ENCODE measurements at places on chromosomes 6 and 20.

GRCh38 chr20:34710861-34711574 lies 6.9 kb downstream of the TP53INP2 start:
- H3K4me3 ChIP-seq = no peak overlapping the region
- H3K27ac ChIP-seq = no peak overlapping the region
- no peaks in the 10 kb centered on the region for H3K27me3 ChIP-seq

DNA sequence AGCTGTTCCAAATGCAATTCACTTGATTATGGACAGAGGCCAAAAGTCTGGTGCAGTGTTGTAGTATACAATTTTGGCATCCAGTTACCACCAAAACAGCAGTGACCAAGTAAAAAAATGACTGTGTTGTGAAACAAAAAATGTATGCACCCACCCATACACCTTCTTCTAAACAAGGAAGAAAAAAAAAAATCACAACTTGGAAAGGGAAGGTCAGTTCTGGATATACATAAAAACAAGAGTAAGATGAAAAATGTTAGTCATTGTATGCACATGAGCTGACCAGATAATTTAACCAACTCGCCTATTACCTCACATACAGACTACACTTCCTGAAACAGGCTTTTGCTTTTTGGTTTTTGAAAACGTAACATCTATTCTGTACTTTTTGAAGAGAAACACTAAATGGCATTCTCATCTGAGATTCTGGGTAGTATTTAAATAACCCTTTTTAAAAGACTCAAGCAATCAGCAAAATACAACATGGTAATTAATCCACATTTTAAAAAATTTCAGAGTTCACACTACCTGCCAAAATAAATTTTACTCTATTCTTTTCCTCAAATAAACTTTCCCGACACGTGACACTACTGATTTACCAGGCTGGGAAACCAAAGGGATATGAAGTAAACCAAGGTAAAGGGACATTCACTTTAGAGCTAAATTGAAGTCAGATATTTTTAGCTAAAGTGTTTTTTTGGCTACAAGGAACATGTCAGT lies 141.6 kb upstream of the SHLD1 start:
- peak overlapping the region; percentile 64 for H3K27ac ChIP-seq
- H3K4me3 ChIP-seq = peak overlapping the region; percentile 97
- H3K4me1 ChIP-seq = peaks cover 29% of the 10 kb centered on the region
- no peaks in the 10 kb centered on the region for H3K36me3 ChIP-seq
- no peaks in the 10 kb centered on the region for H3K27me3 ChIP-seq

DNA sequence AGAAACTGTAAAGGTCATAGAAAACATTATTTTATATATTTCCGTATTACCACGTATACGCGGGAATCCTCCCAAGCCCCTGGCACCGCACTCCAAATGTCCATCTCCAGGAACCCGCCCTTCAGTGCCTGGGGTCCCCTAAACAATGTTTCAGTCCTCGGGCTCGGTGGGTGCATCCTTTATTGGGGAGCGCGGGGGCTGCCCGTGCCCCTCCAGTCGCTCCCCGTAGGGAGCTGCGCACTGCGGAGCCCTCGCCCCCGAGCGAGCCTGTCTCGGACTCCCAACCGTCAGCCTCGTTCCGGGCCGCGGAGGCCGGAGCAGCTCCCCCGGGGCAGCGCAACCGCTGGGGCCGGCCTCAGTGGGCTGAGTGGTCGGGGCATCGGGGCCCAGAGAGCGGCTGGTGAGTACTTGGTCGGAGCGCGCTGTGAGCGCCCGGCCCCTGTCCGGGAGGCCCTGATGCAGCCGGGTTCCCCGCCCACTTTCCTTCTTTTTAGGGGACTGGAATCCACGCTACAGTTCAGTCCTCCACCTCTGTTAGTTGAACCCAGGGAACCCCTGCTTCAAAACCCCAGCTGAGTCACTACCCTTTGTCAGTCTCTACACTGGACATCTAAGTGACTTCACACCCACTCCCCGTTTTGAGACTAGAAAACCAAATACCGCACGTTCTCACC lies at the start of gene DNAH8:
Gene DNAH8 (plus strand): TSS at position 296 of the 674 bp plus-strand sequence. CDS start 7,499 bp downstream, outside the sequence.
- no peaks in the 10 kb centered on the region for H3K4me1 ChIP-seq
- DNase-seq = no peak
- H3K4me3 ChIP-seq = no peak within 1 kb of the TSS
- no peaks in the 10 kb centered on the region for H3K36me3 ChIP-seq
- no peaks in the 10 kb centered on the region for H3K27me3 ChIP-seq

DNA sequence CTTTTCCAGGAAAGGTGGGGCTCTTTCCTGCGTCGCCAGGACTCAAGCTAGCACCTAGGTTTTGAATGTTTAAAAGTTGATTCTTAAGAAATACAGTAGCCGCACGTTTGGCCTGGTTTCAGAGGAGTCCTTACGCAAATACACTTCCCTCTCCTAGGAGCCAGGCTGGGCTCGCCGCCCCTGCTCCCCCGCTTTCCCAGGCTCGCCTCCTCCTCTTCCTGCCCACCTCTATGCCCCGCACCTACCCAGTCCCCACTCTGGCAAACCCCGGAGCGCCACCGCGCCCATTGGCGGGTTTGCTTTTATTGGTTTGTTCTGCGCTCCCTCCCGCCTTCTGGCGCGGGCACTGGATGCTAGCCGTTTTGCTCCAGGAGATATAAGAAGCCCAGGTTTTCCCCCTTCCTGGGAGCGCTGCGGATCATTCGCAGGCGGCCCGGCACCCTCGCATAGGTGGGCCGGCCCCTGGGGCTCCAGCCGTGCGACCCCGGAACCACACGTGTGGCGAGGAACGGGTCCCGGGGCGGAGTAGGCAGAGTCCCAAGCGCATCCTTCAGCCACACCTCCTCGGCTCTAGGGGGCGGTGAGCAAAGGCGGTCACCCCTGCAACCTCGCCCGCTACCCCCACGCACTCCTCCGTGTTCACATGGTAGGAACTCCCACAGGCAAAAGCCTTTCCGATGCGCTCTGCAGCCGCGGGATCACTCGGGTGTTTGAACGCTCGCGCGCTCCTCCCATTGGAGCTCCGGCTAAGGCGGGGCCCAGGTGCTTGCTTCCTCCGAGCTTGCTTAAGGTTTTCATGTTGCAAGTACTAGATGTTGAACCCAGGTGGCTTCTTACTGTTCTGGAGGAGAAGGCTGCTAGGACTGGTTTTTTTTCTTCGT lies 119.0 kb downstream of the RTN4IP1 start:
- no peaks in the 10 kb centered on the region for H3K27me3 ChIP-seq
- H3K36me3 ChIP-seq = no peaks in the 10 kb centered on the region
- no peak overlapping the region for H3K27ac ChIP-seq
- H3K4me3 ChIP-seq = peak overlapping the region; percentile 76
- peak; percentile 61 for DNase-seq
- peaks cover 40% of the 10 kb centered on the region for H3K4me1 ChIP-seq

DNA sequence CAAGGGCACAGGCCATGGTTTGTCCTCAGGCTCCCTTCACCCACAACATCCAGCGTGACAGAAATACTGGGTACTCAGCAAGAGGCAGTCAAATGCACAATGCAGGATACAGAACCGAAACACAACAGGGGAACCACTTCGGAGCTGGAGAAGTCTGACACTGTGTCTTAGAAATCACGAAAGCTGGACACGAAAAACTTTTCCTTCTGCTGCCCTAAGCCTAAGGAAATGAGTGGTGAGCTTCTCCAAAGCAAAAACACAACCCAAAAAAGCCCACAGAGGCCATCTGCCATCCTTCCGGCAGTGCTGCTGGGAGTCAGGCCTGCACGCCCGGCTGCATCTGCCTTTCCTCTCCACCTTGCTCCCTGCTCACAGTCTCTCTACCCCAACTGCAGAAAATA lies 106.3 kb downstream of the SLC23A2 start:
- H3K36me3 ChIP-seq = no peaks in the 10 kb centered on the region
- no peak overlapping the region for H3K27ac ChIP-seq
- H3K4me1 ChIP-seq = peaks cover 36% of the 10 kb centered on the region
- H3K4me3 ChIP-seq = no peak overlapping the region
- DNase-seq = no peak

- no peaks in the 10 kb centered on the region for H3K27me3 ChIP-seq
- H3K4me3 ChIP-seq = no peak overlapping the region
- H3K4me1 ChIP-seq = no peaks in the 10 kb centered on the region
- no peaks in the 10 kb centered on the region for H3K36me3 ChIP-seq
Measured at GRCh38 chr6:93468291-93468690, 48.9 kb upstream of the EPHA7 start.

- 0 out of 2 replicates have a peak, but pooled peaks cover 6% of the 10 kb centered on the region for H3K27me3 ChIP-seq
- H3K36me3 ChIP-seq = no peaks in the 10 kb centered on the region
- no peaks in the 10 kb centered on the region for H3K4me1 ChIP-seq
- no peak overlapping the region for H3K4me3 ChIP-seq
Measured at GRCh38 chr20:10125757-10126156, 91.0 kb downstream of the ANKEF1 start.

DNA sequence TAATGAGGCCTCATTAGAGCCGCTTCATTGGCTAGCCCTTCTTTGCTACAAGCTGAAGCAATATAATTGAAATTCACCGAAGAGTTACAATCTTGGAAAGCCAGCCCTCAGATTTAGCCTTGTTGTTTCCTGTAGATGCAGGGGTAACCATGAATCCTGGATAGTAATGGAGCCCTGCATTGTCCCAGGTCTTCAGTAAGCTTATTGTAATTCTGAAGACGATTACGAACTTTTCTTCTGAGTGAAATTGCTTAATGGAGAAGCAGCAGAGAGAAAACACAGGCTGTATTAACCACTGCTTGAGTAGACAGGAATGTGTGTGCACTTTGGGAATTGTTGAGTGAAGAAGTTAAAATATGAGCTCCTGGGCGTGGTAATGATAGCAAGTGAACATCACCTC lies 26.3 kb upstream of the NAA20 start:
- peak overlapping the region; percentile 100 for H3K27ac ChIP-seq
- no peak overlapping the region for H3K4me3 ChIP-seq
- H3K4me1 ChIP-seq = peaks cover 54% of the 10 kb centered on the region

DNA sequence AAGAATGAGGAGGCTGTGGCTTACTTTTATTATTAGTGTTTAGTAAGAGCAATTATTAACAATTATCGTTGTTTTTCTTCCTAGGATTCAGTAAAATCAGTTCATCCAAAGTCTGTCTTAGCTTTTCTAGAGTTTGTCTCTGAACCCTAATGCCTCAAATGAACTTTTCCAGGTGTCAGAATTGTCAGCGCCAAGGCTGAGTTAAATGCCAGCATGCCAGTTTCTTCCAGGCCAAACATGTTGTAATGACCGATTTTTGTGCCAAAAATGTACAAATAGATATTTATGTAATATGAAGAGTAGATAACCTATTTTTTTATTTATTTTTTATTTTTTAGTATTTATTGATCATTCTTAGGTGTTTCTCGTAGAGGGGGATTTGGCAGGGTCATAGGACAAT lies 66.8 kb upstream of the SCGN start:
- no peaks in the 10 kb centered on the region for H3K4me1 ChIP-seq
- no peak overlapping the region for H3K27ac ChIP-seq
- H3K4me3 ChIP-seq = no peak overlapping the region
- H3K27me3 ChIP-seq = no peaks in the 10 kb centered on the region
- H3K36me3 ChIP-seq = peaks cover 3% of the 10 kb centered on the region

GRCh38 chr20:49545572-49545971 lies 22.4 kb downstream of the PTGIS start:
- peaks cover 4% of the 10 kb centered on the region for H3K36me3 ChIP-seq
- H3K27ac ChIP-seq = no peak overlapping the region

GRCh38 chr6:122713138-122713537 lies 66.4 kb upstream of the FABP7 start:
- no peak overlapping the region for H3K4me3 ChIP-seq
- no peak for DNase-seq
- H3K27ac ChIP-seq = 0 out of 2 replicates have a peak overlapping the region, but pooled peaks have one; percentile 33
- no peaks in the 10 kb centered on the region for H3K36me3 ChIP-seq

DNA sequence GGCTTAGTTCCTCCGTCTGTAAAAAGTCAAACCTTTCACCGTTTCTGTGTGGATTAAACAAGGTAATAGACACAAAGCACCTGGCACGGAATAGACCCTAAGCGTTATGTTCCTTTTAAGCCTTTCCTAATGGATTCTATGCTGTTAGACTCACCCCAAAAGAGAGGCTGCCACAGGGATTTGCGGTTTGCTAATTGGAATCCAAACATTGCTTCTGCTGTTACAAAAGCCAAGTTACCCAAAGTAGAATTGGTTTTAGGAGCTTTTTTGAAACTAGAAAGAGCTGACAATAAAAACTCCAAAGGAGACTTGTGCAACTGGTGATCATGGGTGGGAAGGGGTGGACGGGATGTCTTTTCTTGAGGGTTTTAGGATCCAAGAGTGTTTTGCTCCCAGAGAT lies 178.0 kb downstream of the BMP7 start:
- H3K4me3 ChIP-seq = no peak overlapping the region
- H3K27me3 ChIP-seq = peaks cover 17% of the 10 kb centered on the region
- no peaks in the 10 kb centered on the region for H3K4me1 ChIP-seq
- no peak for DNase-seq
- no peak overlapping the region for H3K27ac ChIP-seq
- H3K36me3 ChIP-seq = no peaks in the 10 kb centered on the region

DNA sequence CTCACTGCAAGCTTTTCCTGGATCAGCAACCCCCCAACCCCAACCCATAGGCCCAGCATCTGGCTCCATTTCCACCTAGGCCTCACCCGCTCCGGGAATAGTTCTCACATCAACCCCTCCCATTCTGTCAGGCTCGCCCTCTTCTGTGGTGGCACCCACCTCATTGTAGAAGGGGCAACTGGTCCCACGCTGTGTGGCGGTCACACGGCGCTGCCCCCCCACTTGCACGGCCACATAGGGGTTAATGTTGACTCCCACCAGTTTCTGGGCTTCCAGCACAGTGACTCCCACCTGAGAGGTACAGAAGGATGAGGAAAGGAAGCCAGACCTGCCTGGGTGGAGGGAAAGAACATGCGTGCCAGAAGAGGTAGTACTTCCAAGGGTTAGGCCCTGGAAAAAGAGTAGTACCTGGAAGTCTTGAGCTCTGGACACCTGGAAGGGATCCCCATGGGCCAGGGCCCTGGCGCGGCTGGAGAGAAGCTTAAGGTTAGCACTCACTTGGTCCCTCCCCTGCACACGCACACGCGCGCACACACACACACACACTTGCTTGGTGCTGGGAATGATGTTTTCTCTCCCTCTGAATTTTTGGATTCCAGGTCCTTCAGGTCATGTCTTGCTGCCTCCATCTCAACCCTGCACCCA lies 12.7 kb upstream of the SPAG4 start:
- H3K27ac ChIP-seq = no peak overlapping the region
- no peak overlapping the region for H3K4me3 ChIP-seq
- DNase-seq = no peak
- no peaks in the 10 kb centered on the region for H3K27me3 ChIP-seq
- H3K36me3 ChIP-seq = peaks cover 13% of the 10 kb centered on the region

GRCh38 chr6:148524976-148525375 lies 182.3 kb downstream of the SASH1 start:
- no peaks in the 10 kb centered on the region for H3K27me3 ChIP-seq
- H3K4me1 ChIP-seq = no peaks in the 10 kb centered on the region
- H3K36me3 ChIP-seq = peaks cover 6% of the 10 kb centered on the region
- no peak overlapping the region for H3K4me3 ChIP-seq

GRCh38 chr6:68689910-68690309 lies 54.8 kb downstream of the ADGRB3 start:
- no peaks in the 10 kb centered on the region for H3K36me3 ChIP-seq
- H3K4me1 ChIP-seq = no peaks in the 10 kb centered on the region
- no peak overlapping the region for H3K27ac ChIP-seq
- H3K4me3 ChIP-seq = no peak overlapping the region

- peaks cover 14% of the 10 kb centered on the region for H3K4me1 ChIP-seq
- H3K36me3 ChIP-seq = no peaks in the 10 kb centered on the region
- H3K27ac ChIP-seq = no peak overlapping the region
- no peak for DNase-seq
- H3K4me3 ChIP-seq = no peak overlapping the region
Measured at GRCh38 chr20:63976980-63977738, 2.3 kb downstream of the SAMD10 start.

- H3K27ac ChIP-seq = no peak overlapping the region
- H3K27me3 ChIP-seq = no peaks in the 10 kb centered on the region
- no peak overlapping the region for H3K4me3 ChIP-seq
- H3K4me1 ChIP-seq = no peaks in the 10 kb centered on the region
- no peak for DNase-seq
Measured at GRCh38 chr6:18527836-18528743, 140.9 kb downstream of the RNF144B start.

All from PC-9 (cell line).